ENCODE measurements at places on chromosomes 2 and 18.

- DNase-seq, result no peak
Observed at GRCh38 chr2:200243441-200243840, 63.1 kb upstream of the SPATS2L start.

- DNase-seq, result no peak
Observed at GRCh38 chr18:38427234-38427633, 861.6 kb upstream of the CELF4 start.

GRCh38 chr18:73007915-73008308 lies 140.1 kb upstream of the NETO1 start:
- DNase-seq, result no peak

DNA sequence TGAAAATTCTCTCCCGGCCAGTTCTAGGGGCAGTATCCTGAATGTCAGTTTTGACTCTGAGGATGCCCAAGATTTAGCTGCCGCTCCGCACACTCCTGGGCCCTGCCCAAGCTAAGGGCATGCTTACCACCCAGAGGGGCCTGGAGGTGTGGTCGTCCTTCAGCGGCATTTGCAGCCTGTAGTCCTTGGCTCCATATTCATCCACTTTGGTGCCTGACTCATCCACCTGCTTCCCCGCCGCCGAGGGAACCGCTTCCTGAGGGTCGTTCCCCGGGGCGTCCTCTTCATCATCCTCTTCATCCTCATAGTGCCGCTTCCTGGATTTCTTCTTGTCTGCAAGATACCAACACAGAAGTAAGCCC lies 577 bp downstream of the ERCC3 start:
- DNase-seq, result peak; percentile 21

GRCh38 chr2:240840435-240841060 lies 20.5 kb upstream of the KIF1A start:
- DNase-seq, result no peak

- no peak for DNase-seq
Observed at GRCh38 chr18:58796220-58796619, 68.5 kb upstream of the ZNF532 start.

- DNase-seq, result no peak
Observed at GRCh38 chr2:148391324-148391723, 253.2 kb upstream of the EPC2 start.

DNA sequence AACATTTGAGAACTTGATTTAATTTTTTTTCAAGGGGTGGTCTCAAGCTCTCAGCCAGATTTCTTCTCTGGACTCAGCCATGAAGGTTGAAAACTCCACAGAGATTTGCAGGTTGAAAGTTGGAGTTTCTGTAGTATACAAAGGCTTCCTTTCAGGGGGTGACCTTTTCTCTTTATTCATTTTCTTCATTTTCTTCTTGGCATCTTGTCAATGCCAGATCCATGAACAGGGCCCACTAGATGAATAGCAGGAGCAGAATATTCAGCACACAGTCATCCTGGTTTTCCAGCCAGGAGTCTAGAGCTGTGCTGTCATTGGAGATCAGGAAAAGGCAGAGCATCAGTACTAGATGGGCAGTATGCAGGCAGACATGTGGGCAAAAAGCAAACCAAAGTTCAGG lies 62.0 kb downstream of the INSIG2 start:
- no peak for DNase-seq

- no peak for DNase-seq
Observed at GRCh38 chr2:118913803-118914645, 28.0 kb upstream of the MARCO start.

- DNase-seq, result peak; percentile 27
Observed at GRCh38 chr2:25251071-25251421, 82.7 kb upstream of the POMC start.

DNA sequence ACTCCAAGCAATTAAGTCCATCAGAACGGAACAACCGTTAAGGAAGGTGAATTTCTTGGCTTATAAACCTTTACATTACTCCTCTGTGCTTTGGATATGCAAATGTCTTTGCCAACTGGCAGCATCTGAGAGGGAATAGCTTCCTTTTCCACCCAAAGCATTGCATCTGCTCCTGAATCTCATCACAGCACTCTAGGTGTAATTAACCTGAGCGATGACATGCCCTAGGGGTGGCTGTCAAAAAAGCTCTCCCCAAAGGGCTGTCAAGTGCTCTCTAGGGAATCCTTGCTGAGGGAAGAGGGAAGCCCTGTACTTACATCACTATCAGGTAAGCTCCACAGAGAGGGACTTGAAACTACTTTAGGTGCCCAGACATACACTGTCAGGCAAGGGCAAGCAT lies 5.5 kb upstream of the SMARCAL1 start:
- DNase-seq, result no peak

- DNase-seq, result no peak
Observed at GRCh38 chr2:129957891-129958290, 21.6 kb upstream of the RAB6C start.

DNA sequence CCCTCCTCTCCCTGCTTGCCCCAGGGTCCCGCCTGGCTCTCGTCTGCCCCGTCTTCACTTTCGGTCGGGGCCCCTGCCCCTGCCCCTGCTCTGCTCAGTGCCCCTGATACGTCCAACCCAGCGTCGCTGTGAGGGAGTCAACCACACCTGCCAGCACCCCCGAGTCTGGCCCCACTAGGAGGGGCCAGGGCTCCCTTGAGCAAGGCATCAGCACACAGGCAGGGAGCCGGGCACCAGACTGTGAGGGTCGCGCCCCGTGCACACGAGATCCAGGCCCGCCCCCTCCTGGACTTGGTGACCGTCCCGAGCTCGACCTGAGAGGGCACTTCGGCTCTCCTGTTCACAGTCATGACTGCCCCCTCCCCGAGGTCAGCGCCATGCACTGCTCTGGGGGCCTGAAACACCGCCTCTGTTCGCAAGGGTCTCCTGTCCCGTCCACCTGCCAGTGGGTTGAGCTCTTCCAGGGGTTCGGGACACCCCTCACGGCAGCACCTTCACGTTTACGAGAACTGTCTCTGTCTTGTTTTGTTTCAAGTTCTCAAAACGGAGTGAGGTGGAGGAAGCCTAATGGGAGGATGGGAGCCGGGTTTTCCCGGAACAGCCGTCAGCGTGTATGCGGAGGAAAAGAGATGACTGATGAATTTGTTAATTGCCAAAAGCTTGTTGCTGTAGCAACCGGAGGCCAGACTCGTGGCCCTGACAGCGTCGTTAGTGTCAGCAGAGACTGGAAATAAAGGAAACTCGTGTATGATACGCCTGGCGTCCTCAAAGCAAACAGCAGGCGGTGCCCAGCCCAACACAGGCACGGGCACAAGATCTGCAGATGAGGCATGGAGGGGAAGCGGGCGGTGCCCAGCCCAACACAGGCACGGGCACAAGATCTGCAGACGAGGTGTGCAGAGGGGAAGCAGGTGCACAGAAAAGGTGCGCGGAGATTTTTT lies 48.2 kb upstream of the KCNG2 start:
- DNase-seq, result no peak

DNA sequence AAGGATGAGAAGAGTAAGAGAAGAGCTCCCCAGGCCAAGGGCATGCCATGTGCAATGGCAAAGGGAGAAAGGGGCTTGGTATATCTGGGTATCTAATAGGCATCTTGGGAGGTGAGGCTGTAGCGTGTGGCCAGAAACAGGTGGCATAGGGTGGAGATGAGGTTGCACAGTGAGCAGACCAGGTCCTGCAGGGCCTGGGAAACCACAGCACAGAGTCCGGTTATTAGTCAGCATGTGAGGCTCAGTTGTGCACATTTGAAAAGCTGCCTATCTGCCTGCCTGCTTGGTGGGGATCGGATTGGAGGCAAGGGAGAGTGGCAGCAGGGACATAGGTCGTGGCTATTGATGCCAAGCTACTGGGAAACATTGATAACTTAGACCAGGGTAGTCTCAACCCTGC lies 190.6 kb downstream of the TPGS2 start:
- DNase-seq, result no peak

- DNase-seq, result no peak
Observed at GRCh38 chr18:4636967-4637366, 181.9 kb upstream of the DLGAP1 start.

- peak; percentile 76 for DNase-seq
Observed at GRCh38 chr18:3449512-3450011, 410 bp upstream of the TGIF1 start.

- no peak for DNase-seq
Observed at GRCh38 chr2:25365241-25365640, 23.5 kb upstream of the DNMT3A start.

DNA sequence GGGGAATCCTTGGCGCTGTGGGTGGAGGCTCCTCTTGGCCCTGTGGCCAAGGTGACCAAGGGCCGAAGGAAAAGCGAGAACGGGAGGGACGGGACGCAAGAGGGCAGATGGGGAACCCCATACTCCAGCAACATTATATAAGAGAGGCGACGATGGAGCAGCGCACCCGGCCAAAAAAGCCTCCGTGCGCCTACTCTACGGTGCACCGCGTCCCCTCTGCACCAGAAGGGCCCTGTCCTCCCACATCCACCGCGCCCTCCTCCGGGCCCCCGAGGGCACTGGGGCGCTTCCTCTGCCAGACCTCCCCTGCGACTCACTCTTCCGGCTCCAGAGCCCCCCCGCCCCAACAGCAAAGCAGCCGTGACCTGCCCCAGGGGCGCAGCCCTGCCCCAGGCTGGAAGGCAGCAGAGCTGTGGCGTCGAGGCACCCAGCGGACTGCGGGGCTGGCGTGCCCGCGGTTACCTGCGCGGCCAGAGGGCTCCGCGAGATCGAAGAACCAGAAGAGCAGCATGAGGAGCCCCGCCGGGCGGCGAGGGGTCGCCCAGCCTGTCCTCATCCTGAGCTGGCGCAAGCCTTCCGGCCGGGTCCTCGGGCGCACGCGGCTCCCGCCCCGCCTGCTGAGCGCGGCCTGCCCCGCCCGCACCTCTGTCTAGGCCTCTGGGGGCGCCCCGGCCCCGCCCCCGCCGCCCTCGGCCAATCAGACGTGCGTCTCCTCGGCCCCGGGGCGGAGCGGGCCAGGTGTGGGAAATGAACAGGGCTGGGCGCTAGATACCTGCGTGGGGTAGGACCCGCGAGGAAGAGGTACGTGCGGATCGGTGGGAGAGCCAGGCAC lies 106.3 kb upstream of the CD302 start:
- DNase-seq, result peak; percentile 87

- no peak for DNase-seq
Observed at GRCh38 chr2:134682726-134683125, 36.1 kb downstream of the TMEM163 start.

DNA sequence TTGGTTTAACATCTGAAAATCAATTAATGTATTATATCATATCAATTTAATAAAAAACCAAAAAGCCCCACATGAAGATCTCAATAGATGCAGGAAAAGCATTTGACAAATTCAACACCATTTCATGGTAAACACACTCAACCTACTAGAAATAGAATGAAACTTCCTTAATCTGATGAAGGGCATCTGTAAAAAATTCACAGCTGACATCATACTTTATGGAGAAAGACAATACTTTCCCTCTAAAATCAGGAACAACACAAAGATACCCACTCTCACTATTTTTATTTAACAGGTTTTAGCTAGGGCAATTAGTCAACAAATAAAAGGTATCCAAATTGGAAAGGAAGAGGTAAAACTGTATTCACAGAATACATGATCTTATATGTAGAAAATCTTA lies 303.0 kb upstream of the ZEB2 start:
- DNase-seq, result no peak

GRCh38 chr2:227310756-227311110 lies 14.3 kb upstream of the MFF start:
- DNase-seq, result no peak

- DNase-seq, result no peak
Observed at GRCh38 chr2:158189526-158189925, 87.8 kb downstream of the UPP2 start.

DNA sequence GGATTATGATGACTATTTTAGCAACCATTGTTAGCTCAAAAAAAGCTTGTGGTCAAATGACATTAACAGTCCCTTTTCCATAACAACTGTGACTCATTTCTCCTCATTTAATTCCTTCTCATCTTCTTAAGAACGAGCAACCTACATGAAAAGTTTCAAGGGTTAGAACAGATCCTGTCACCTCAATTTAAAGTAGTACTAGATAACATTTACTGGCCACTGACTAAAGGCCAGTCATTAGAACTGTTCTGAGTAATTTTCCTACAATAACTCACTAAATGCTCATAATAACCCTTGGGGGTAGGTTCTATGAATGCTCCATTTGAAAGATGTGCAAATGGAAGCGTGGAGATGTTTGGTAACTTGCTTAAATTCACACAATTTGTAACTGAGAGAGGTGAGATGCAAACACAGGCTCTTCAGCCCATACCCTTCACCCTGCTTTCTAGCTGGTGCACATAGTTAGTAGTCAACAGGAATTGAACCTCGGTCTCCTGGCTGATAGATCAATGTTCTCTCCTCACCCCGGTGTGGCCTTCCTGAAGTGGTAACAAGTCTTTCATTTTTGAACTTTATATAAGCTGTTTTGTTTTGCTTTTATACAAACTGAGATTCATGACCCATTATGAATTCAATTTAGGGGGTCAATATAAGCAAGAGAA lies 212.5 kb downstream of the SETBP1 start:
- no peak for DNase-seq

DNA sequence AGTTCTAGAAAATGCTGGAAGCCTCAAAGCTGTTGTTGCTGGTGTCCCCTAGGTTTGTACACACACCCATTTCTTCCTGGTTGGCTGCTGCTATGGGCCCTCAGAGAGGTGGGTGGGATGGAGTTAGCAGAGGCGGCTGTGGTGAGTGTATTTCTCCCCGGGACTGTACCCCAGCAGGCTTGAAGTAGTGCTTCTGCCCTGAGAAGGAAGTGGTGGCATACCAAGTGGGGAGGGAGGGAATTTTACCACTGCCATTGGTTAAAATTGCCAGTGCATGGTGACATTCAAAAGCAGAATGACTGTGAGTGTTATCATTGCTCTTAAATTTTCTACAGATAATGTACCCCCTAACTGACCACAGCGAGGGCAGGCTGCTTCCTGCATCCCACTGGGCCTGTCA lies 125.6 kb upstream of the CAPN13 start:
- no peak for DNase-seq

DNA sequence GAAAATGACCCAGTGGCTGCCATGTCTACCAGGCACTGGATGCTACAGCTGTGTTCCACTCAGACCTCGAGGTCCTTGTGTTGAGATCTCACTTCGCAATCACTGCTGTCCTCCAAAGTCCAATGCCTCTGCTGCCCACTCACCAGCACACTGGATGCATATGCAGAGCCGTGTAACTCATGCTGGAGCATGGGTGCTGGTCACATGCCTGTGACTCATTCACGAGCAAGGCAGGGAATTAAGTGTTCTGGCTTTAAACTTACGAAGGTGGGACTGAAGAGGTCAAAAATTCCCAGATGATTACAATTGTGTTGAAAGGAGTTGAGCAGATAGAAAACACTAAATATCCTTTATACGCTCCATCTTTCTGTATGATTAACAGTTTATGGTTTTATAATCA lies 417.5 kb downstream of the NUP35 start:
- no peak for DNase-seq

GRCh38 chr2:161077367-161078210 lies 82.6 kb upstream of the TANK start:
- DNase-seq, result peak; percentile 72

DNA sequence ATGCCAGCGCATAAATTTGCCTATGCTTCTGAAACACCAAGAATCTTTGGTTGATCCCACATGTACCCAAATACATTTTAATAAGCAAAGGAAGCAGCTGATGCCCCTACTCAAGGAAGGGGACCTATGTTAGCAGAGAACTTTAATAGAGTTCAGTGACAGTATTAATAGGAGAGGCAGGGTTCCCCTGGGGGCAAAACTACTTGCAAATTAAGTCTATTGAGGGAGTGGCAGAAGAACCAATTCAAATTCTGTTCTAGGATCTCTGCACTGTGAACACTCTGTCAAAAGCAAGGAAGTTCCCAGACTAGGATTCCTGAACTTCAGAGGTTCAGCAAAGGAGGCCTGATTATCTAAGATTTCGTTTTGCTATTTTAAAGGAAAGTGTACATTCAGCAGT lies 47.5 kb downstream of the EPB41L3 start:
- DNase-seq, result no peak

All from activated CD4-positive, alpha-beta T cell treated with anti-CD3 and anti-CD28 coated beads, Interleukin-2, amount 50 U/mL, for 48 hours (primary cell).